HTR-8/SVneo (cell line): ENCODE measurements at places on chromosomes 1 and 21.

- DNase-seq = no peak
These were observed 726.9 kb upstream of the PTBP2 start for GRCh38 chr1:95994643-95995042.

DNA sequence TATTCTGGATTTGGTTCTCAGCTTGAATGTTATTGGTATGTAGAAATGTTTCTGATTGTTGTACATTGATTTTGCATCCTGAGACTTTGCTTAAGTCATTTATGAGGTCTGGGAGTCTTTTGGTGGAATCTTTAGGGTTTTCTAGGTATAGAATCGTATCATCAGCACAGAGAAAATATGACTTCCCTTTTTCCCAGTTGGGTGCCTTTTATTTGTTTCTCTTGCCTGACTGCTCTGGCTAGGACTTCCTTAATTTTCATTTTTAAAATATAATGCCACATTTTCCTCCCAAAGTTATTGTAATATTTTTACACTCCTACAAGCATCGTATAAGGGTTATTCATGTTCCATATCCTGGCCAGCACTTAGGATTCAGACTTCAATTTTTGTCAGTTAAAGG is 111.1 kb downstream of the FNBP1L start:
- no peak for DNase-seq

GRCh38 chr1:106836708-106837107 is 219.8 kb upstream of the PRMT6 start:
- no peak for DNase-seq

DNA sequence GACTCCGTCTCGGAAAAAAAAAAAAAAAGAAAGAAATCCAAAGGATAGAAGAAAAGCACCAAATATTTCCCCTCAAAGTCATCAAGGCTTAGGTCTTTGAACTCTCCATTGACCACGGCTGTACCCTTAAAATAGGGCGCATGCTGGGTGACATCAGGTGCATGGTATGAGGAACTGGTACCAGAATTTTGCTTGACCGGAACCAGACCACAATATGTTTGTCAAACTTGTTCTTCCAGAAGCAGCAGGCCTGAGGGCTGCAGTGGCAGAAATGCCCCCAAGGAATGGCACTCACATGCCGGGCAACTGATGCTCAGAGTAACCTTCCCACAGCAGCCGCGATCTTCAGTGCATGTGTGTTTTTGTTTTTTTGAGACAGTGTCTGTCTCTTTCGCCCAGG is 21.0 kb downstream of the RCC1 start:
- DNase-seq = no peak

GRCh38 chr1:62989497-62989896 is 205.6 kb downstream of the ATG4C start:
- no peak for DNase-seq

DNA sequence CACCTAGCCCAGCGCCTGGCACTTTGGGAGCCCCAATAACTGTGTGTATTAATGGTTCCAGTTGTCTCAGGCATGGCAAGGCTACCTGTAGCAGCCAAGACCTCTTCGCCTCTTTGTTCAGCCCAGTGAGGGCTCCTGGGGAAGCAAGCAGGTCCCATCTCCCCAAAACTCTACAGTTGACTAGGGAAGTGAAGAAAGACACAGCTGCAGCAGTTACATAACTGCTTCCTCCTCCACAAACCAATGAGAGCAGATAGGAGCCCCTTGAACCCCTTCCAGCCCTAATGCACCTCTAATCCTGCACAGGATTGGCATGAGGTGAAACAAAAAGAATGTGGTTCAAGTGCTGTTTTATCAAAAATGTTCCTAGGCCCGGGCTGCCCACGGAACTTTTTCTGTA is 100.5 kb downstream of the SYF2 start:
- no peak for DNase-seq

- DNase-seq = no peak
These were observed 175.8 kb downstream of the GRIK3 start for GRCh38 chr1:36858553-36858952.

DNA sequence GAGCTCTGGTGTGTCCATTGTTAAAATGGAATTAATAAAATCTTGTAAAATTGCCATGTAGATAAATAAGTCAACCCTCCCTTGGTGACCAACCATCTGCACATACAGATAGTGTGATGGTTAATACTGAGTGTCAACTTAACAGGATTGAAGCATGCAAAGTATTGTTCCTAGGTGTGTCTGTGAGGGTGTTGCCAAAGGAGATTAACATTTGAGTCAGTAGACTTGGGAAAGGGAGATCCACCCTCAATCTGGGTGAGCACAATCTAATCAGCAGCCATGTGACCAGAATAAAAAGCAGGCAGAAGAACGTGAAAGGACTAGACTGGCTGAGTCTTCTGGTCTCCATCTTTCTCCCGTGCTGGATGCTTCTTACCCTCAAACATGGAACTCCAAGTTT is 174.8 kb downstream of the LTN1 start:
- no peak for DNase-seq

DNA sequence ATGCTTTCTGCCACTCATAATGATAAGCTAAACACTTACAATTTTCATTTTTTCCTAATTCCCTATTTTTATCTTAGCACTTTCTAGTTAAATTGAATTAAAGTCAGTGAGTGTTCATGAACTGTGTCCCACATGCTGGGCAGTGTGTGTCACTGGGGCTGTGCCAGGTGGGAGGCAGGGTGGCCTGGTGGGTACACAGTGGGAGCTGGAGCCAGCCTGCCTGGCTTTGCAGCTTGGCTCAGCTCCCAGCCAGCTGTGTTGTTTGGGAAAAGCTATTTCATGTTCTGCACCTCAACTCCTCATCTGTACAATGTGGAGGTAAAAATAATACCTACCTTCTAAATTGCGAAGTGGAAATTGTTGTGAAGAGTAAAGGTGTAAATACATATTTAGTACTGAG is 238.4 kb downstream of the PLA2G4A start:
- no peak for DNase-seq

GRCh38 chr1:238112952-238113621 is 222.4 kb upstream of the ZP4 start:
- no peak for DNase-seq

DNA sequence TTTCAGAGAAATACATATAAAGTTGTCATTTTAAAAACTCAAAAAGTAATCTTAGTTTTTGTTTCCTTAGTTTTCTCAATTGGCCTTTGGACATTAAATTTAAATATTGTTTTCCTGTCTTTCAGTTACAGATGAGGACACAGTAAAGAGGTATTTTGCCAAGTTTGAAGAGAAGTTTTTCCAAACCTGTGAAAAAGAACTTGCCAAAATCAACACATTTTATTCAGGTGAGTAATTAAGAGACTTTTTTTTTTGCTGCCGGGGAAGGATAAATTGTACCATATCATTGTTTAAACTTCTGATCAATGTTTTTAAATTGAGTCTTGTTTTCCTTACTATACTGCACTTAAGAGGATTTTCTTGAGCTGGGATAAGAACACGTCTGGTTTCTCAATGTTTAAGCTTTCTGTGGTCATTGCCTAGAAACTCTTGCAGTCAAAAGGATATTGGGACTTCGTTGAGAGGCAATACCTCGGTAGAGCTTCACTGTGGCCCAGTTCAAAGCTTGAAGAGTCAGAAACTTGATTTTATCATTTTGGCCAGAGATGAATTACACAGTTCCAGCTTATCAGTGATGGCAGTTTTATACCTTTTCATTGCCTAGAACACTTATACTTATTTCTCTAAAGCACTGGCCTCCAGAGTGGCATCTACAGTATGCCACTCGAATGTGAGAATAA is 124.9 kb upstream of the KIAA1614 start:
- DNase-seq = no peak

GRCh38 chr1:216483672-216484401 is 60.6 kb upstream of the USH2A start:
- no peak for DNase-seq

- no peak for DNase-seq
These were observed 534.5 kb downstream of the PTPRC start for GRCh38 chr1:199173356-199173755.

DNA sequence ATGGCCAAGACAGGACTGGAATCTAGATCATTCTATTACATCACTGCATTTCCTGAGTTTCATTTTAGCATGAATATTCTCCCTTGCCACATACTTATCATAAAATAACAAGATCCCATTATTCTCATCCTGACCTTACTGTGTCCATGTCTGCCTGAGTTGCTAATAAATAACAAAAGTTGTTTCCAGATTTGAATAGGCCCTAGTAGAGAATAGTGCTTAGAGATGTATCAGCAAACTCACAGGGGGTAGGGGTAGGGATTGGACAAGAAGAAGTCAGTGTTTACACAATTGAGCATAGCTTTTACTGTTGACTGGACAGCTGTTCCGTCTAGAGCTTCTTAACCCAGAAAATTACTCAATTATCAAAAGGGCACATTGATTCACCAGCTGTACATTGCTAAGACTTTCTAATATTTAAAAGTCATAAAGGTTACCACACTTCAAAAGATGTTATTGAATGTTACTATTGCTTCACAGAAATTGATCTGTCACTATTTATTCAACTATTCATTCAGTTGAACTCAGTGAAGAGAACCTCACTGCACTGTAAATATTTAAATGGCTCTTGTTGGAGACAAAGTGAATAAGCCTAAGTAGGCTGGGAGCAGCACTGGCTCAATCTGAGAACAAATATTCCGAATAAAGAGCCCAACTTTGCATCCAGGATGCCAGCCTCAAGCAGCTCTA is 121.9 kb downstream of the NRIP1 start:
- DNase-seq = no peak
